ENCODE measurements at places on chromosomes 5 and 9. TPM values are rescaled to one million over a fixed set of nuclear protein-coding genes. Genes with fewer than 3 reads are reported as not detected.

Gene FOXI1
- total RNA-seq = 0.44 TPM

Gene BTNL8
- total RNA-seq = not detected

Gene OR1B1
- total RNA-seq = not detected

Gene FOXD4L3
- not detected for total RNA-seq

Gene PSMB7
- total RNA-seq = 167 TPM
